SW 1271 (cell line): ENCODE measurements at places on chromosomes 7 and 10.

GRCh38 chr7:133070562-133070961 is 11.3 kb downstream of the CHCHD3 start:
- DNase-seq, result no peak

- DNase-seq, result no peak
These were observed 97.6 kb downstream of the PRPF18 start for GRCh38 chr10:13684252-13684791.

DNA sequence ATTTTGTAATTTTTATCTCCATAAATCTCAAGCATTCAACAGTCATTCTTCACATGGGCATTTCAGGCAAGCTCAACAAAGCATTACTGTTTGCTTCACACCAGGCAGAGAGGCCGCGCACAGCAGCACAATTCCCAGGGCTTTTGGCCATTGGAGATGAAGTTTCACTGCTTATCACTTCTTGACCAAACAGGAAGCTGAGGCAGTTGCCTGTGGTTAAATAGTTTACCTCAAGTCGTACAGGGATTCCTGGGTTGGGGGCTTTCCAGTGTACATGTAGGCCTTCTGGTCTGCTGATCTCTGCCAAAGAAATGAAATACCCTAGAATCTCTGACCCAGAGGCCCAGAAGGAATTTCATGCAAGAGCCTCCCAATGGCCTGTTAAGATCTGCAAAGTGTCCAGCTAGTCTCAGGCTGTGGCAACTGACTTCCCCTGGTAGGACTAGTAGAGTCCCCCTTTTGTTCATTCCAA is 11.2 kb upstream of the PRDX3 start:
- DNase-seq, result no peak

DNA sequence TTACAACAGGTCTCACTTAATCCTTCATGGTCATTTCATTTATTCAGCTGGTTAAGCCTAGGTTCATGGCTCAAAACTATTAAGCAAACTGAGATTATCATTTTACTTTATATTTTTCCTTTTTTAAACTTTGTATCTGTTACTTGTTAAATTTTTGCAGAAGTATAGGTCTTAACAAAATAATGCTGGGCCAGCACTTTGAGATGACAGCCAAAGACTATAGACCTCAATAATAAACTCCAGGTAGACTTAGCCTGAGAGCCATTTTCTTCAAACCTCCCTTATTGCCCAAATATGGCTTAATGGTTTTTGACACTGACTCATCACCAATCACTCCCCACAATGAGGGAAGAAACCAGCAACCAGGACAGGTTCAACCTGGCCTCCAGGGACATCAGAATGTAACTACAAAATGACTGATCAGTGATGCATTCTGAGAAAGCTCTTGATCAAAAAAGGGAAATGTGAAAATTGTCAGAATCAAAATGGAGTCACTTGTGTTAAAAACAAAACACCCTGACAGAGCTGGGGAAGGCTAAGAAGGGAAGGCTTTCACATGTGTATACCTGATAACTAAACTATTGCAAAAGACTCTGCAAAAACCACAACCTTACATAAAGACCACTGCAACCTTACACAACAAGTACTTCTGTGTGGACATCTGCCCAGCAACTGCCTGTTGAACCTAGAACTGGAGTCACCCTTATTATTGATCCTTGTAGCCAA is 2.1 kb upstream of the CCDC126 start:
- no peak for DNase-seq

DNA sequence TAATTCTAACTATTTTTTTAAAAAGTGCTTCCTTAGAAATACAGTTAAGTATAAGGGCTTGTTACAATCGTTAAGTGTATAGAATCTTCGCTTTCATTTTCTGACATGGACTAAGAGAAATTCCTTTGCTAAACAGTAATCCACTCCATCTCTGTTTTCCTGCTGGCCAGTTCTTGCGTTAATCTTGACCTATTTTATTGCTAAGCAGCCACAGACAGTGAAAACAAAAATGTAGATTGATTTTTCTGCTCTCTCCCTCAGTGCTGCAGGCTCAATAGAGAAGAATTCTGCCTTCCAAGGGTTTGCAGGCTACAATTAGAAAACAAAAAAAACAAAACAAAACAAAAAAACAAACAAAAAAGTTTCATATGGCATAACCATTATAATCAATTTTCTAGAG is 310.4 kb upstream of the ADARB2 start:
- DNase-seq, result no peak

DNA sequence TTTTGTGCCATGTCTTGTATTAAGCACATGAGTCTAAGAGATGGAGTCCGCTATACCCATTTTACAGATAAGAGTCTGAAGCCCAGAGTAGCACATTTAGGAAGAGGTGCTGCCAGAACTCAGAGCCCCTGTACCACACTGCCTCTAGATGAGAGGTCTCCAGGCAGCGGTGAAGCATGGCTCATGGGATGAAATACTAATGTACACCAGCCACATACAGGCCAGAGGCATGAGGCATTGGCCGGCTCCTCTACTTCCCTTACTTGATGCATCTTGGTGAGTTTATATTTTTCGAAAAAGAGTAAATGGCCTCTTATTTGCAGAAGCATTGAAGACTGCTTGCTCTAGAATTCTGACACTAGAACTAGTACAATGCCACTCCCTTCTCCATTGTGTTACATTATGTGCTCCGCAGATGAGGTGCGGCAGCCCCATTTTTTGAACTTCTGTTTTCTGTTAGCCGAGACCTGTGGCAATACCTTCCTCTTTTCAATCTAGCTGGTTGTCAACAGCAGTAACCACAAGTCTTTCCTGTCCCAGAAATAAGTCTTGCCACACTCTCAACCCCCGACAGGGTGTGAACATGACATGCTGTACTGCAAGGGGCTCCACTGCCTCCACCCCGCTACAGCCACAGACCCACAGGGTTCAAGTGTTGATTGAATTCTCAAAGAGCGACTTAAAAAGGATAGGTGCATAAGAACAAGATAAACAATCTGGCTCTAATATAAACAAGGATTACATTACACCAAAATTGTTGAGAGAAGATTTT is 145.3 kb downstream of the CELF2 start:
- DNase-seq, result no peak

- DNase-seq, result no peak
These were observed 22.4 kb downstream of the CDH23 start for GRCh38 chr10:71419002-71419540.
